Kidney capillary endothelial cell (primary cell): ENCODE measurements at places on chromosomes 13 and 19.

DNA sequence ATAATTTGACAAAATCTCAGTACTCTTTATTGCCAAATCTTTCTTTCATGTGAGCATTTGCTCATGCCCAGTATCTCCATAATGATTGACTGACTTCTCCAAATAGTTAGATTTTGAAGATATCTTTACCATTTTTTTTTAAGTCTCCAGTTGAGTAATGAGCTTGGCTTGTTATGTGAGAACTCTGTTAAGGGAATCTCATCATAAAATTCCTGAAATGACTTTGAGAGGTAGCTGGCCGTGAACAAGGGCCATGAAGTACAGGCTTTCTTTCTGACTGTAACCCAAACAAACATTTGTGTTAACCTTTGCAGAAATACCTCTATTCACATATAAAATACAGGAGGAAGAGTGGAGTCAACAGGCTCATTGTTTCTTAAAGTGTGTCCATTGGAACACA, 449.7 kb downstream of the IRS2 start:
- DNase-seq: no peak

DNA sequence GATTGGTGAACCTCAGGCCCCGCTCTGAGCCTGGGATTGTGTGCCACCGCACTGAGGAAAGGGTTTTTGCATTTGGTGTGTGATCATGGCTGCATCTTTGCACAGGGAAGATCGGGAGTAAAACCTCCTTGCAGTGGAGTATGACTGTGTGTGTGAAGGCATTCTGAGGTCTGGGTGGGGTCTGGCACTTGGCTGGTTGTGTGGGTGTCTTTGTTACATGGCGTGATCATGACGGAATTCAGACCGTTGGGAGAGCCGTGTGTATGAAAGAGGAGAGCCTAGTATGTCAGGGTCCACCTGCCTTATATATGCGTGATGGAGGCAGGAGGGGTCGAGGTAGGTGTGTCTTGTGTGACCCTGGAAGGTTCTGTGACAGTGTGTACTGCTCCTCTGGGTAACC, 740 bp upstream of the BEST2 start:
- DNase-seq: no peak

- DNase-seq: no peak
These were observed 6.5 kb upstream of the HSPH1 start for GRCh38 chr13:31168166-31168565.

DNA sequence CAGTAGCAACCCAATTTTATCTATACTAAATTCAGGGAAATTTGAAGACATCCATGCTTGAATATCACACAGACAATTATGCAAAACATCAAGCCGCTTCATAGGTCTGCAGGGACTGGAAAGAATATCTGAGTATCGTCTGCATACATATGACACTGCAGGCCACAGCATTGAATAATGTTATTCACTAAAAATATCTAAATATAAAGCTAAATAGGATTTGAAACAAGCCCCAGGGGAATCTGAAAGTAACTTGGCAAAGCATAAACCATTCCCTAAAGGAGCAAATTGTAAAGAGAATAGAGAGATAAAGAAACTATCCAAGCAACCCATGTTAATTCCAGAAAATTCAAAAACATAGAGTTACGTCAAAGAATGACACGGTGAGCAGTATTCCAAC, 1251.0 kb downstream of the PCDH17 start:
- no peak for DNase-seq

GRCh38 chr13:52706081-52706480, 33.5 kb downstream of the CNMD start:
- DNase-seq: no peak

GRCh38 chr19:5826531-5827341, 12.8 kb downstream of the FUT6 start:
- DNase-seq: no peak

DNA sequence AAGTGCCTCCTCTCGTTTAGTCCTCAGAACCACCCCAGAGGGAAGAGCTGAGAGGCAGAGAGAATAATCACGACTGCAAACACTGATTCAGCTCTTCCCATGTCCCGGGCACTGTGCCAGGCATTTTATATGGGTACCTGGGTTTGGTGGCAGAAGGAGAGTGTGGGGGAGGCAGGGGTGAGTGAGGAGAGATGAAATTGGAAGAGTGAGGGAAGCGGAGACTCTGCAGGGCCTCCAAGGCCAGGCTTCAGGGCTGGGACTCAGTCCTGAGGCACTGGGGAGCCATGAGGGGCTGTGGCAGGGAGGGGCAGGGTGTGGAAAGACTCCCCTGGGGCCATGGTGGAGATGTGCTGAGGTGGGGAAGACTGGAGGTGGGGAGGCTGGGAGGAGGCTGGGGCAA, 8.7 kb downstream of the SYNGR4 start:
- no peak for DNase-seq

DNA sequence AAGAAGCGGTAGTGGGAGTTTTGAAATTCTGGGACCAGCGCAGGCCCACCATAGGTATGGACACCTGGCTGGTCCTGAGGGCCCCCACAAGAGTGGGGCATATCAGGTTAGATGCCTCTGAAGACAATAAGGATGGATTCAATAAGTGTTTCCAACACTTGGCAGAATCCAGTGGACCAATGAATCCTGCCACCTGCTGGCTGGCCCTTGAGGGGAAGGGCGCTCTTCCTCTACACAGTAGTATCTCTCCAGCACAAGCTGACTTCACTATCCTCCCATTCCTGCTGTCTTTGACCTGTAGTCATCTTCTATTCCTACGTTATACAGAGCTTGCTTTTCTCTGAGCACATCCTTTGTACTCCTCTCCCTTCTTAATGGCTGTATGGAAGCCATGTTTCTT, 199.7 kb upstream of the TSHZ3 start:
- DNase-seq: peak; percentile 4

DNA sequence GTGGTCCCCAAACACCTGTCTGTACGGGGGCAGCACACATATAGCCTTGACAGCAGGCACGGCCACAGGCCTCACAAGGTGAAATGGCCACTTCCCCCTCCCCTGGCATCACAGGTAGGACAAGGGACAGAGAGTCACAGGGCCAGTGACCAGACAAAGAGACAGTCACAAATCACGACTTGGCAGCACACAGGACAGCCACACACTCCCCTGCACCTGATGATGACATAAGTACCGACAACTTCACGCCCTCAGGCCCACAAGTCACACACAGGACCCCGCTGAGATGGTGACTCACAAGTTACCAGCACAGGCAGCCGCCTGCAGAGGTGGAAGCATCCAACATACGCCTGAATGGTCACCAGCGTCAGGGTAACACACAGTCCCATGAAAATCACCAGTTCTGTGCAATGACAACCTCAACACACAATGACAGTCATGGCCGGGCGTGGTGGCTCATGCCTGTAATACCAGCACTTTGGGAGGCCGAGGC, 16.5 kb downstream of the TYK2 start:
- no peak for DNase-seq

GRCh38 chr13:23731709-23732108, 157.5 kb downstream of the MIPEP start:
- no peak for DNase-seq

- DNase-seq: peak; percentile 20
These were observed 8.2 kb downstream of the GPC5 start for GRCh38 chr13:91406619-91407018.

GRCh38 chr13:65292488-65292901, 1937.6 kb downstream of the PCDH9 start:
- no peak for DNase-seq

DNA sequence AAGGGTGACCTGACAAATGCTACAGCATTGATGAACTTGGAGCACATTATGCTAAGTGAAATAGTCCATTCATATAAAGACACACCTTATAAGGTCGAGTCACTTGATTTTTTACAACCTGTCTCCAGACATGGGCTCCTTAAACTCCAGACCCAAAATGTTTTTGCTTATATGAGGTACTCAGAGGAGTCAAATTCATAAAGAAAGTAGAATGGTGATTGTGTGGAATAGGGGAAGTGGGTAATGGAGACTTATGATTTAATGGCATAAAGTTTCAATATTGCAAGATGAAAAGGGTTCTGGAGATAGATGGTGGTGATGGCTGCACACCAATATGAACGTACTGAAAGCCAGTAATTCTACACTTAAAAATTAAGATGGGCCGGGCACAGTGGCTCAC, 59.3 kb downstream of the ZNF627 start:
- no peak for DNase-seq

DNA sequence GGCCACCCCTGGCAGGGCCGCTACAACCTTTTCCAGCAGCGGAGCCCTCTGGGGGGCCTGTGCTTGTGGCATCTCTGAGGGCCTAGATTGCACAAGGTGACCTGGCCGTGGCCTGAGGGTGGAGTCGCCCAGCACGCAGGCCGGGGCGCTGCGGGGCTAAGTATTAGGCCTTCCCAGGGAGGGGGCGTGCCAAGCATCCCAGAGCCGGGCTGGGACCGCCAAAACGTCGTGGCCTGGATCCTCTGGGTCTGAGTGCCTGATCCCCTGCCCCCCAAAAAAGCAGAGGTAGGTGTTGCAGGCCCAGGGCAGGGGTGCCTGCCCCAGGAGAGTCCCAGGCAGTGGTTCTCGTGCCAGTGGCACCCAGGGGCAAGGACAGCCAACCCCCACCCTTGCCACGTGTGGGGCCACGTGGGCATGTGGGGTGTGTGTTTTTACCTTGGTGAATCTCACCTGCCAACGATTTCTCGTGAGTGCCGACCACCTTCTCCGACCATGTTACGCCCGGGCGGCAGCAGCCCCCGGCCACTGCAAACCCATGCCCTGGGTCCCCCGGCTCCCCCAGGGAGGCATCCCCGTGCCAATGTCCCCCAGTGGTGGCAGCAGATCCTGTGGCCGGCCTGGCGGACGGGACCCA, 12.6 kb upstream of the GNA15 start:
- no peak for DNase-seq

- DNase-seq: no peak
These were observed 22.4 kb upstream of the C13orf46 start for GRCh38 chr13:113996081-113996911.

DNA sequence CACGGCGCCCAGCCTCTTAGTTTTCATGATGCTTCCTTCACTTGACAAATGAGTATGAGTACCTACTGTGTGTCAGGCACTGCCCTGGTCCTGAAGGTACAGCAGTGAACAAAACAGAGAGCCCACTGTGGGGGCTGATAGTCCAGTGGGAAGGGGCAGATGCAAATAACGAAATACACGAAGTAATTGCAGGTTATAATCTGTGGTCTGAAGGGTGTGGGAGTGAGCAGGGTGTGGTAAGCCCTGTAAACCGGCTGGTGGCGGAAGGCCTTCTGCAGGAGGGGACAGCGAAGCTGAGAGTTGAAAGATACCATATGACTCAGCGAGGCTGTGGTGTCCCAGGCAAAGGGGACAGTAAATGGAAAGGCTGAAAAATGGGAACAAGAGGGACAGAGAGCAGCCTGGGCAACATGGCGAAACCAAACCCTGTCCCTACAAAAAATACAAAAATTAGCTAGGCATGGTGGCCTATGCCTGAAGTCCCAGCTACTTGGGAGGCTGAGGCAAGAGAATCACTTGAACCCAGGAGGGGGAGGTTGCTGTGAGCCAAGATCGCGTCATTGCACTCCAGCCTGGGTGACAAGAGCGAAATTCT, 60.5 kb downstream of the MAP4K1 start:
- no peak for DNase-seq

GRCh38 chr13:61592489-61592888, 176.8 kb upstream of the PCDH20 start:
- no peak for DNase-seq

DNA sequence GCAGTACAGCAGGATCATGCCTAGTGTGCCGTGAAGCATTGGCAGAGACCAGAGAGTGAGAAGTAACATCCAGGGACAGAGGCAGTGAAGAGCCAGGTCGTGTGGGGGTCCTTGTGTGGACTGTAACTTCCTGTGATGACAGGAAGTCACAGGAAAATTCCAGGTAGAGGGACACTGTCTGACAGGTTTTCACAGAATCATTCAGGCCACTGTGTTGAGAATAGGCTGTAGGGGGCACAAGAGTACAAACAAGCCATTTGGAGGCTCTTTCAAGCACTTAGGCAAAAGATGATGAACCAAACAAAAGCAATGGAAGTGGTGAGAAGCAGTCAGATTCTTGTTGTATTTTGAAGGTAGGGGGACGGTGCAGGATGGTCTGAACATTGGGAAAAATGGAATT, 46.4 kb downstream of the N4BP2L1 start:
- DNase-seq: no peak

GRCh38 chr19:8360196-8360595, 3.8 kb upstream of the ANGPTL4 start:
- DNase-seq: no peak

- DNase-seq: no peak
These were observed 24.2 kb upstream of the TMEM255B start for GRCh38 chr13:113734826-113735125.

GRCh38 chr13:26011208-26011573, 40.6 kb downstream of the SHISA2 start:
- no peak for DNase-seq

- no peak for DNase-seq
These were observed 10.0 kb downstream of the CALM3 start for GRCh38 chr19:46610851-46611770.

DNA sequence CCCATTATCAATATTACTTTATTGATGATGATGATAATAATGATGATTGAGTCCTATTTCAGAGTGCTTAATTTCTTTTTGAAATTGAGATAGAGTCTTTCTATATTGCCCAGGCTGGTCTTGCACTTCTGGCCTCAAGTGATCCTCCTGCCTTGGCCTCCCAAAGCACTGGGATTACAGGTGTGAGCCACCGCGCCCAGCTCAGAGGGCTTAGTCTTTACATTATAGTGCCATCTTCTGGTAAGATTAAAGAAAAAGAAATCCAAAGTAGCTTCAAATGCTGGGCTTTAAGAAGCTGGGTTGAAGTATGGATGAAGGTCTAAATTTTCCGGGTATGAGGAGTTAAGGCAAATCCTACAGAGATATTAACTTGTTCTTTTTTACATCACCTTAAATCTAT, 3.4 kb upstream of the ZNF333 start:
- DNase-seq: peak; percentile 30
